SIG-M5 (cell line): ENCODE measurements at places on chromosomes 11 and 22.

- no peak for DNase-seq
These were observed 54.7 kb downstream of the ETS1 start for GRCh38 chr11:128532572-128533091.

DNA sequence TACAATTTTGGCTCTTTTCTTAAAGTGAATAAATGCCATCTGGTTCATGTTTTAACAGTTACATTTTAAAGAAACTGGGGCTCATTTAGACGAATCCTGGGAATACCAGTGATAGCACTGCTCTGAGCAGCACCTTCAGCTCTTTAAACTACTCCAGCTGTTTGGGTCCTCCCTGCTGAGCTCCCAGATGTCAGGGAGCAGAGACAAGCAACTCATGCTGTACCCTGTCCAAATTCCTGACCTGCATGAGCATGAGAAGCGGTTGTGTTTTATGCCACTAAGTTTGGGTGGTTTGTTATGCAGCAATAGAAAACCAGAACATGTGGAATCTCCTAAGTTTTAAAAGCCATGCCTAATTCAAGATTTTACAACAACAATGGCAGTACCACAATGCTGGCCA, 90.0 kb downstream of the FDX1 start:
- no peak for DNase-seq

DNA sequence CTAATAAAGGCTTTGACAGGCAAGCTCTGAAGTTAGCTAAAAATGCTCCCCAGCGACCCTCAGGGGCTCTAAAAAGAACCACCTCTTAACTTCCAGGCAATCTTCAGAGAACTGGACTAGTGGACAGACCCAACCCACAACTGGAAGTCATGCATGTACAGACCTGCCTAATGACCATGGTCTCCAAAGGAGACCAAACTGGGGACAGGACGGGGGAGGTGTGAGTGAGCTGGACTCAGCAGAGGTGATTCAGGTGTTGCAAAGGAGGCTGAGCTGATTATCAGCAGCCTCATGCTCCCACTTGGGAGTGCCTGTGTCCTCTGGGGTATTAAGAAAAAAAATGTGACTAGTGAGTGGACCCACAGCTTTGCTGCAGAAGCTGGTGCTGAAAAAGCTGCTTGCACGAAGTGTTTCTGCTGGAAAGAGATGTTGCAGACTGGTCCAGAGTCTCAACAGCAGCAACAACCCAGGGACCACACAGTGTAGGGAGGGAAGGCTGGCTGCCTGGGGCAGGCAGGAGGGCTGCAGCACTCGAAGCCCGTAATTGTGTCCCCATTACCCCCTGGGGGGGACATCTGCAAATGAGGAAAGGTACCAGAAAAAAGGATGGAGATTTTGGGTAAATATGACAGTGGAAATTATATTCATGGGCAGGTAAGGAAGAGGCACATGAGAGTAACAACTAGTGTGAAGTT, 35.3 kb downstream of the PITPNB start:
- no peak for DNase-seq

DNA sequence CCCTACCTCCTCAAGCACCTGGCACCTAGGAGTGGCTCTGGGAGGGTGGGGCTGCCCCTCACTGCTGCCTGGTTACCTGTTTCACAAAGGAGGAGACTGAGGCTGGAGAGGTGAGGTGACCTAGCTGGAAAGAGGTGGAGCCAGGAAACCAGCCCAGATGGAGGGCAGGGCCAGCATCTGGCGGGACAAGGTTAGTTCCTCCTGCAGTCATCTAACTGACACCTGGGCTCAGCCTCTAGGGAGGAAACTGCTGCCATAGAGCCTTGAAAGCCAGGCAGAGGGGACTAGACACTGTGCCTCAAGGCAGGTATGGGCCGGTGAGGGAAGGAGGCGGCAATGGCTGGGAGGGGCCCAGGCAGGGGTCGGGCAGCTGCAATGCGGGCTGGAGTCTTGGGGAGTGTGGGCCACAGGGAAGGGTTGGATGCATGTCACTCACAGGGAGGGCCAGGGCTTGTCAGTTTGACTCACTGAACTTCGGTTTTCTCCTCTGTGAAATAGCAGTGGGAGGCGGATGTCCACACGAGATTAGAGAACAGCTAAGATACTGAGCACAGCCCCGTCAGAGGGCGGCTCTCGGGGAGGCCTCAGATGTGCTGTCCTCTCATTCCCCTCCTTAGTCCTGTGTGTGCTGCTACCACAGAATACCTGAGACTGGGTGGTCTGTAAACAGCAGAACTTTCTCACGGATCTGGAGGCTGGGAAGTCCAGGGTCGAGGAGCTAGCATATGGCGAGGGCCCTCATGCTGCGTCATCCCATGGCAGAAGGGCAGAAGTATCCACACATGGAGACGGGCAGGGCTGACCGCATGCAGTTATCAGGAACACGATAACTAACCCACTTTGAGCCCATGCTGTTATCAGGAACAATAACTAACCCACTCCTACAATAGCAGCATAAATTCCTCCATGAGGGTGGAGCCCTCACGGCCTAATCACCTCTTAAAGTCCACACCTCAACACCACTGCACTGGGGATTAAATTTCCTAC, 16.1 kb downstream of the MGAT3 start:
- DNase-seq: no peak

- DNase-seq: no peak
These were observed 890.5 kb upstream of the ANO3 start for GRCh38 chr11:25441421-25441820.
